ENCODE measurements at places on chromosomes 3 and 15.

GRCh38 chr3:38190481-38190881 is 25.1 kb downstream of the OXSR1 start:
- no peak for DNase-seq
- H3K4me1 ChIP-seq: peaks cover 10% of the 10 kb centered on the region
- no peak overlapping the region for H3K4me3 ChIP-seq
- peak overlapping the region; percentile 26 for H3K27ac ChIP-seq

DNA sequence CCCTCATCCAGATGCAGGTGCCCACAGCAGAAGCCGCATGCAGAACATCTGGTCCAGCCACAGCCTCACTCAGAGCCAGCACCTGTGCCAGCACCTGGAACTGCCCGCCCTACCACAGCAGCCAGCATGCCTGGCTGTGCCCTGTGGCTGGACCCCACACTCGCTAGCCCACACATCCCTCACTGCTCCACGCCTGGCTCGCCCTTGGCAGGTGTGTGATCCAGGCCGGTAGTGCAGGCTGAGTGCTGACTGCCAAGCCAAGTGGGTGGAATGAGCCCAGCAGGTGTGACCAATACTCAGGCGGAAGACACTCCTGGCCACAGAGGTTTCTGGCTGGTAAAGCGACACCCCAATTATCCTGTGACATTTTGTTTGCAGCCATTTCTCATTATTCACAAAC is 162.4 kb upstream of the ROBO1 start:
- no peaks in the 10 kb centered on the region for H3K27me3 ChIP-seq
- H3K4me1 ChIP-seq: no peaks in the 10 kb centered on the region
- H3K36me3 ChIP-seq: no peaks in the 10 kb centered on the region
- H3K4me3 ChIP-seq: no peak overlapping the region
- DNase-seq: no peak

DNA sequence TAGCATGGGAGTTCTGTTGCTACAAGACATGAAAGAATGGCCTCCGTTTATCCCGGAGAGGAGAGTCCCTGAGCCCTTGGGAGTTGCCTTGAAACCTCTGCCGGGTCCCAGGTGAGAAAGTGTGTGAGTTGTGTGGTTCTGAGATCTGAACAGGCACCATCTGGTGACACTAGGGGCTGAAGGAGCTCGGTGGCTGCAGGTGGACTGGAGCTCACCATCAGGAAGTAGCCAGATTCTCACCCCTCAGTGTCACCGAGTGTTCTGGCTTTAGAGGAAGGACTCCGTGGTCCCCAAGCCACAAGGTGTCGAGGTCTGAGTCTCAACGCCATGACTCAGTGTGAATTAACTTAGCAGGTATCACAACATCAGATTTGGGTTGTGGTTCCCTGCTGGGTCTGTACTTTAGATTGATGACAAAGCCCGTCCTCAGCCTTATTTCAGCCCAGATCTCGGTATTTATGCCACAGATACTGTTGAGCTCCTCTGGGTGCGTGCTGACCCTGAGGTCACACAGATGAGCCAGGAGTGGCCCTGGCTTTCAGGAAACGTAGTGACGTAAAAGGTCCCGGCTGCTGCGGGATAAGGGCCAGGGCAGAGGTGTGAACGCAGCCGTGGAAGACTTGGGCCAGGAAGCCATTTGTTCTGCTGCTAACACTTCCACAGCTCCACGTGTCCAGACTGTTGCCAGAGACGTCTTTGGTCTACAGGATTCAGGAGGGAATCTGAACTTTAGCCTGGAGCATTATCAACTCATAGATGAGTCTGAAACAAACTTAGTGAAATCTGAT is 54.4 kb downstream of the PGPEP1L start:
- peak overlapping the region; percentile 64 for H3K27ac ChIP-seq
- H3K4me1 ChIP-seq: peaks cover 21% of the 10 kb centered on the region
- no peaks in the 10 kb centered on the region for H3K27me3 ChIP-seq
- no peak for DNase-seq
- peaks cover 11% of the 10 kb centered on the region for H3K36me3 ChIP-seq

GRCh38 chr15:87736891-87737389 is 519.6 kb downstream of the NTRK3 start:
- peak overlapping the region; percentile 34 for H3K4me3 ChIP-seq
- peak overlapping the region; percentile 86 for H3K27ac ChIP-seq
- H3K4me1 ChIP-seq: peaks cover 12% of the 10 kb centered on the region
- peak; percentile 32 for DNase-seq
- H3K27me3 ChIP-seq: no peaks in the 10 kb centered on the region

- no peaks in the 10 kb centered on the region for H3K36me3 ChIP-seq
- no peak for DNase-seq
- H3K4me1 ChIP-seq: no peaks in the 10 kb centered on the region
- no peak overlapping the region for H3K4me3 ChIP-seq
- no peak overlapping the region for H3K27ac ChIP-seq
Measured at GRCh38 chr3:150359381-150359780, 48.7 kb upstream of the TSC22D2 start.

DNA sequence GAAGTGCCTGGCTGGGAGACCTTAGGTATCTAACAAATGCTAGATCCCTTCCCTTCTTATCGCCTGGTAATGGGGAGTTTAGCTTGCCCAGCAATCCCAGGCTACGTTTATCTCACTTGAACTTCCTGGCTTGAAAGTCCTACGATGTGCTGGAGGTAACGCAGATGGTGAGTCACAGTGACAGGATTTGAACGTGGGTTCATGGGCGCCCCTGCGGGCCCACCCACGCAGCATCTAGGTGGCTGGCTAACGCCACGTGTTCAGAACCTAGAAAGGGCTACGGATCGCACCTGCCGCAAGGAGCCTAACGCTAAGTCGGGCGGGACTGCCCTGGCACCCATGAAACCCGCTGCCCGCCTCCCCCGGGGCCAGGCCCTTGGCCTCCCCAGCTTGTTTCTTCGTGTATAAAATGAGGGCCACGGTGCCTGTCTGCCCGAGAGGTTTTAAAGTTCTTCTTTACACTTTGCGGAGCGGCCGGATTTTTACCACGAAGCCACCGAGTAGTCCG is 600 bp upstream of the USP3 start:
- H3K4me1 ChIP-seq: peaks cover 57% of the 10 kb centered on the region
- H3K27ac ChIP-seq: peak overlapping the region; percentile 92
- H3K4me3 ChIP-seq: peak overlapping the region; percentile 79
- no peaks in the 10 kb centered on the region for H3K27me3 ChIP-seq
- DNase-seq: no peak
- H3K36me3 ChIP-seq: peaks cover 2% of the 10 kb centered on the region

GRCh38 chr3:16881896-16882630 is 2.7 kb upstream of the PLCL2 start:
- H3K36me3 ChIP-seq: peaks cover 9% of the 10 kb centered on the region
- peaks cover 5% of the 10 kb centered on the region for H3K27me3 ChIP-seq
- no peak overlapping the region for H3K4me3 ChIP-seq

DNA sequence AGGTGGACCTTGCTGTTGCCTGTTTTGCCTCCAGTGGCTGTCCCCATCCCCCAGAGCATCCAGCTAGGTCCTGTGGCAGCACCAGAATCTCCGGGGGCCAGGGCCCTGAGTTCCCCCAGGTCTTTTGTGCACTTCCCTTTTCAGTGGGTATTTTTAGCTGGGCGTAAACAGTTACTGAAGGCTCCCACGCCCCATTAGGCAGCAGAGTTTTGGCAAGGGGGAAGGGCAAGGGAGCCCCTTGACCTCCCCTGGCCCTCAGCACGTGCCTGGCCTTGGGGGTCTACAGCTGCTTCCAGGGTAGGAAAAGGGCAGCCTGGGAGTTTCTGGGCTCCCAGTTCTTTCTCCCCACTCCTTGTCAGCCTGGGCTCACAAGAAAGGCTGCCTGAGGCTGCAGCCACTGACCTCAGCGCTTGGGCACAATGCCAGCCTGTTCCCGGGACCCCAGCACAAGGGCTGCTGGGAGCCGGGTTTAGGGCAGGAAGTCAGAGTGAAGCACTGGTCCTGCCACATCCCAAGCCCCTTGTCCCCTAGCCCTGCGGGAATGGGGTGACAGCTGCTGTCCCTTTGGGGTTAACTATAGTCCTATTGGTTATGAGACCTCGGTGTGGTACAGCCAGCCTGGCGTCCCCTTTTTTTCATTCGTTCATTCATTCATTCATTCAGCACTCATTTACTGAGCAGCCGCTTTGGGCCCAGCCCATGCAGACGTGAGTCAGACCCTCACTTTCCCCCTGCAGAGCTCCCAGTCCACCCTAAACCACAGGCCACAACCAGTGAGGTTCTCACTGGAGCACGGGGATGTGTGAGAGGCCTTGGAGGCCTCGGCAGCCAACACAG is 8.4 kb downstream of the CSK start:
- H3K27ac ChIP-seq: peak overlapping the region; percentile 98
- DNase-seq: no peak
- peaks cover 23% of the 10 kb centered on the region for H3K36me3 ChIP-seq
- peaks cover 72% of the 10 kb centered on the region for H3K4me1 ChIP-seq
- H3K4me3 ChIP-seq: peak overlapping the region; percentile 88

DNA sequence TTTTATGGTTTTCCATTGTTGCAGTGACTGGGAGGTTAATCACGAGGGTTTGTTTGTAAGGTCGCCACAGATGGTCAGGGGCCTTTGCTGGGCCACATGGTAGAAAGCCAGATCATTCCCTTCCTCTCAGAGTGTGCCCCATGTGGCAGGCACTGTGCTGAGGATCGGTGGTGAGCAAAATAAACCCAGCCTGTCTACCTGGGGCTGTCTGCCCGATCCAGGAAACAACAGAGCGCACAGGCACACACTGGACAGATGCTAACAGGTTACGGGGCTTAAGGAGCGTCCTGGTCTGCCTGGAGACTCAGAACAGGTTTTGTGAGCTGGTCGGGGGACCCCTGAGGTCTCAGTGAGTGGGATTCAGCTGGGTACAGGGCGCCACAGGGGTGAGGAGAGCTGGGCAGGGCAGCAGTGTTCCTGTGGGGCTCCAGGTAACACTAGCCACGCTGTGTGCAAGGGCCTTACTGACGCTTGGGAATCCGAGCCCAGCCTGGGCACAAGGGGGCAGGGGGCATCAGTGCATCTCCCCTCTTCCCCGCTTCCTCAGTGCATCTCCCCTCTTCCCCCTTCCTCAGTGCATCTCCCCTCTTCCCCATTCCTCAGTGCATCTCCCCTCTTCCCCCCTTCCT is 136.4 kb downstream of the DNAJB8 start:
- no peaks in the 10 kb centered on the region for H3K27me3 ChIP-seq
- H3K36me3 ChIP-seq: peaks cover 4% of the 10 kb centered on the region
- H3K4me3 ChIP-seq: no peak overlapping the region
- H3K4me1 ChIP-seq: peaks cover 18% of the 10 kb centered on the region

DNA sequence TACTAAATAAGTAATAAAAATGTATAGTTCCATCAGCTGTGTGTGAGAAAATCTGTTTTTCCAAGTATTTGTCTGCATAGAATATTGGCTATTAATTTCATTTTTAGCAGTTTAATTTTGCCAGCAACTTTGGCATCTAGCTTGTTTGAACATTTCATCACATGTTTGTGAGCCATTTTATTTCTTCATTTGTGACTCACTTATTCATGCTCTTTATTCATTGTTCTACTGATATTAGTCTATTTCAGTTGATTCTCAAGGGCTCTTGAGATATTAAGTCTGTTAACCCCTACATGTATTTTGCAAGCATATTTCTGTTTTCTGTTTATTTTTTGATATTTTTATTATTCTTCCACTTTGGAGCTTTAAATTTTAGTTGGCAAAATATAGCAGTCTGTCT is 74.0 kb upstream of the PHLDB2 start:
- H3K27ac ChIP-seq: no peak overlapping the region
- no peak overlapping the region for H3K4me3 ChIP-seq
- H3K36me3 ChIP-seq: no peaks in the 10 kb centered on the region
- no peaks in the 10 kb centered on the region for H3K4me1 ChIP-seq
- DNase-seq: no peak

- no peak overlapping the region for H3K27ac ChIP-seq
- no peak for DNase-seq
- no peak overlapping the region for H3K4me3 ChIP-seq
- H3K27me3 ChIP-seq: no peaks in the 10 kb centered on the region
Measured at GRCh38 chr3:179425075-179425474, 26.2 kb downstream of the GNB4 start.
